Common myeloid progenitor, CD34-positive (primary cell): ENCODE measurements at places on chromosomes 12 and 14.

DNA sequence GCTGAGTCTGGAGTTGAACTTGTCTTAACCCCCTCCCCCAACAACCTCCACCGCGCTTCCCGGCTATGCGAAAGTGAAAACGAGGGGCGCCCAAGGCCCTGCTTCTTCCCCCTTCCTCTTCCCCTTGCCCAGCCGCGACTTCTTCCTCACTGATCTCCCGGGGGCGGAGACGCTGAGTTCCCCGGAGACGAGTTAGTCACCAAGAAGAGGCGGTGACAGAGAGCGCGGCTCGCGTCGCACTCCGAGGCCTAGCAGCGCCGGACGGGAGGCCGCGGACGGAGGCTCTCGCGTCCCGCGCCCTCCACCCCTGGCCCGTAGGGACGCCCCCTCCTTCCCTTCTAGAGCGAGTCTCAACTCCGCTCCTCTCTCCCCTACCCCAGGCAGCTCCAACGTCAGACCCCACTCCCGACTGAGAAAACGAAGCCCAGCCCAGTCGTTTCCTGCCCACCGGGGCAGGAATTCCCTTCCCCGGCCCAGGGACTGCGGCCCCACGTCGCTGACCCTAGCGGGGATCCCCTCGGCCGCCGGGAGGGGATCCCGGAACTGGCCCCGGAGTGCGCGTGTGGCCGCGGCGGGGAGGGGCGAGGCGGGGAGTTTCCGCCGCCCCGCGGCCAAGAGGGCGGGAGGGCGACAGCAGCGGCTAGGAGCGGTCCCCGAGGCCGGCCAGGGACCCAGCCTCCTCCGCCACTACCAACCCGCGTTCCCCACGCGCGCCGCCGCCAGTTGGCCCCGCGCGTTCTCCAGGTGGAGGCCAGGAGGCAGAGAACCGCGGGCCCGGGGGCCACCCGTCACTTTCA, 1.4 kb downstream of the BAZ1A start:
- peak; percentile 99 for DNase-seq

DNA sequence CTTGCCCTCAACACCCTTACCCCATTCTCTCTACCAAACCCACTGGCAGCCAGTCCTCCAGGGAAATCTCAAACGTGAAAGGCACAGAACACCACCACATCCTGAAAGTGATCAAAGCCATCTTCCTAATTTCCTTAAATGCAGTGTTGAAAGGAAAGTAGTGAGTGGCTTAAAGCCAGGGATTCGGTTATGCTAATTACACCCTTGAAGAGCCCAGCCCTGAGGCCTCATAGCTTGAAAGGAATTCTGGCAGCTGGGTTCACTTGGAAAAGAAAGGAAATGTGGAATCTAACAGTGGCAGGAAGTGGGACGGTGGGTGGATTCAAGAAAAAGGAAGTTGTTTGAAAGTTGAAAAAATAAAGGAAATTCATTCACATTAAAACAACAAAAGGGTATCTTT, 73.0 kb upstream of the FICD start:
- no peak for DNase-seq

GRCh38 chr14:93744176-93744575, 44.1 kb downstream of the PRIMA1 start:
- no peak for DNase-seq

GRCh38 chr12:10220398-10221077, 7.9 kb downstream of the GABARAPL1 start:
- no peak for DNase-seq

DNA sequence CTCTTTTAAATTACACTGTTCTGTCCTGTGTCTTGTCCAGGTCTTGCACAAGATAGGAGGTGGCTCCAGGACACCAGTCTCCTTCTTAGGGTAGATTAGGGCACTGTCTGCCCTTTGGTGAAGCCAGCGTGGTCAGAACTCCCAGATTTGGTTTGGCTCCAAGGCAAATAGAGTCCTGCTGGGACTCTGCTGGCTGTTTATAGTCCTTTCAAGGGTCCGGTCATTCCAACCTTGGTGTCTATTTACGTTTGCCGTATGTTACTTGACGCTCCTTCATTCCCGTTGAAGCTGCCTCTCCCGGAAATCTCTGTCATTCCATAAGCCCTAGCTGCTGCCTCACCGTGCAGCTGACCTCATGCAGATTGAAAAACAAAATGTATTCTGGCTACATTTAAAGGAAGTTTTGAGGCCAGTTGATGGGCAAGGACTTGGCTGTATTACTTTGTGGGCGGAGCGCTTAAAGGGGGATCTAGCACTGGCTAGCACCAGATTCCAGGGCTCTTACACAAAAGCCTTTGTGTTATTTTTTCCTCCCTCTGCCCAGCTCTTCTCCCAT, 180.6 kb downstream of the AKAP6 start:
- DNase-seq = no peak
